ENCODE measurements at places on chromosomes 1 and 21.

GRCh38 chr1:10399444-10399941, 629 bp downstream of the PGD start:
- no peak for DNase-seq

GRCh38 chr1:155134880-155135414, 705 bp upstream of the SLC50A1 start:
- peak; percentile 72 for DNase-seq

- DNase-seq: no peak
These were observed 66.2 kb downstream of the ATP2B4 start for GRCh38 chr1:203692565-203693470.

DNA sequence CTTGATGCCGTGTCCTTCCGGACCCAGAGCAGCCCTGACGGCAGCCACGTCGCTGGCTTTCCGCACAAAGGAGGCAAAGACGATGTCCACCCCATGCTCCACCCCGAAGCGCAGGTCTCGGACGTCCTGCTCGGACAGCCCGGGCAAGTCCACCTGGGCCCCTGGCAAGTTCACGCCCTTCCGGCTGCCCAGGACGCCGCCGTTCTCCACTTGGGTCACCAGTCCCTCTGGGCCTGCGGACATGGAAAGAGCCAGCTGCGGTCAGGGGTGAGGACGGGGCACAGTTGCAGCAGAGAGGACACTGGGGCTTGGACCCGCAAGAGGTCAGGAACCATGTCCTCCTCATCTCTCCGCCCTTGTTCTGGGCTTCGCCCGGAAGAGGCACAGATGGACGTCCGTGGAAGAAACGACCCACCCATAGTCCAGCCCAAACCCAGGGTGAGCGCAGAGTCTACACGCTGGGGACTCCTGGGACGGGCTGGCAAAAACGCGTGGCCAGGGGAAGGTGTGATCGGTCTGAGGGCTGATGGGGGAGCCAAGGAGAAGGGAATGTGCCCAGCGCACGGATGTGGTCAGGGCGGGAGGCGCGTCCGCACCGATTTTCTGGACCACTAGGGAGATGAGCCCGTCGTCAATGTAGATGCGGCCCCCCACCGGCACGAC, 6.6 kb downstream of the PKLR start:
- no peak for DNase-seq

GRCh38 chr1:185559151-185559550, 175.0 kb upstream of the HMCN1 start:
- no peak for DNase-seq

DNA sequence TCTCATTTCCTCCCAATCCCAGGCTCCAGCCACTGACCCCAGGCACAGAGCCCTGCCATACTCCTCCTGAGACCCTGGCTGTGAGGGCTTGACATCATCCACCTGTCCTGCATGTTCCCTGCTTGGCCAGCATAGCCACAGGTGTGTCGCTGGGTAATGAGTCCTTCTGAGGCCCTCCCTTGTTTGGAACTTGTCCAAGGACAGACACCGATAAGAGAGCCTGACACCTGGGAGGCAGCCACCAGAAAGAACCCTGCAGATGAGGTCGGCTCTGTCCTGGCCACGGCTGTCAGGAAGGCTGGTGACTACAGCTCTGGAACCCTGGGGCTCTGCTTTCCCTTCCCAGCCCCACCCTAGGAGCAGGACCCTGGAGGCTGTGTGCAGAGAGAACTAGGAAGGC, 34.6 kb downstream of the TMEM63A start:
- no peak for DNase-seq

- DNase-seq: no peak
These were observed 34.7 kb downstream of the STYXL2 start for GRCh38 chr1:167128261-167129227.

- DNase-seq: no peak
These were observed 78.4 kb upstream of the DIRAS3 start for GRCh38 chr1:68128820-68129219.

- DNase-seq: no peak
These were observed 56.8 kb upstream of the LYST start for GRCh38 chr1:235923466-235924021.

DNA sequence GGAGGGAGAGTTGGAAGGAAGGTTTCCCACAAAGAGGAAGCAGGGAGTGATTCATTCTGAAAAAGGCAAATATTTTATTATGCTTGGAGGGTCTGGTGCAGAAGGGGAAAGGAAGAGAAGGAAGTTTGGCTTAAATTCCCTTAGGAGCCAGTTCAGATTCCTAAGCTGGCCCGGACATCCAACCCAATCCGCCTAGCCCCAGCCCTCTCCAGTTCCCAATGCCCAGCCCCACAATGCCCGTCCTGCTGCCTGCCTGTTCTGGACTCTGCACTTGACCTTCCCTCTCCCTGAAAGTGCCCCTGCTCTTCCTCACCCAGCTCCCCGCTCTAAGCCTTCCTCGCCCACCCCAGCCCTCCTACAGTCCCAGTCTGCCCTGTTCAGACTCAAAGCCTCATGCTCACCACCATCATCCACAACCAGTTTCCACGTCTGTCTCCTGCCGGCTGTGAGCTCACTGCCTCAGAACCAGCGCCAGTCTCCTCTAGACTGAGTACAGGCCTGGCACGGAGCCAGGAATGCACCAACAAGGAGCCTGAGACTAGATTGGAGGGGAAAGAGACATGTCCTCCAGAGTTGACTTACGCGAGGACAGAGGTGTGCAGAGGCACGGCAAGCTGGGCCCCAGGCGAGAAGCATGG, 18.9 kb downstream of the CAPN2 start:
- no peak for DNase-seq
